Neuronal stem cell (in vitro differentiated cells): ENCODE measurements at places on chromosomes 5 and 9.

DNA sequence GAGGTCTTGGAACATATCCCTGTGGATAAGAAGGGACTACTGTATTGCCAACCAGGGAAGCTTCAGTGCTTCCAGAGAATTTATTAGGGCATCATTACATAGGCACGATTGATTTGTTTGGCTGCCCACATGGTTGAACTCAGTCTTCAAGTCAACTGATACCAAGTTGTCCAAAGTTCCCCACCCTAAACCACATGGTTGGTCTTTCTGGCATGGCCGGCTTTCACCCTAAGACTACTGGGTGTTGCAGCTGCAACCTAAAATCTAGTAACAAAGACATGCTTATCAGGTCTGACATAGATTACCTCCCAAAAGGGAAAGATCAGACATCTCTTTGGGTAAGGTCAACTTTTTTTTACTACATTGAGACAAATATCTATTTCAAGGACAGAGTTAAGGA is 37.0 kb downstream of the FAF2 start:
- no peaks in the 10 kb centered on the region for H3K27me3 ChIP-seq
- no peak overlapping the region for H3K27ac ChIP-seq
- peaks cover 83% of the 10 kb centered on the region for H3K36me3 ChIP-seq
- no peak for DNase-seq

- H3K4me3 ChIP-seq: no peak overlapping the region
- no peaks in the 10 kb centered on the region for H3K27me3 ChIP-seq
- no peaks in the 10 kb centered on the region for H3K36me3 ChIP-seq
- no peak overlapping the region for H3K27ac ChIP-seq
- H3K4me1 ChIP-seq: no peaks in the 10 kb centered on the region
- DNase-seq: no peak
These were observed 114.3 kb upstream of the DAP start for GRCh38 chr5:10875201-10875768.

- H3K27me3 ChIP-seq: no peaks in the 10 kb centered on the region
- no peak for DNase-seq
- H3K4me1 ChIP-seq: no peaks in the 10 kb centered on the region
- H3K27ac ChIP-seq: no peak overlapping the region
- H3K4me3 ChIP-seq: no peak overlapping the region
These were observed 71.8 kb downstream of the KIAA1958 start for GRCh38 chr9:112558476-112558875.

DNA sequence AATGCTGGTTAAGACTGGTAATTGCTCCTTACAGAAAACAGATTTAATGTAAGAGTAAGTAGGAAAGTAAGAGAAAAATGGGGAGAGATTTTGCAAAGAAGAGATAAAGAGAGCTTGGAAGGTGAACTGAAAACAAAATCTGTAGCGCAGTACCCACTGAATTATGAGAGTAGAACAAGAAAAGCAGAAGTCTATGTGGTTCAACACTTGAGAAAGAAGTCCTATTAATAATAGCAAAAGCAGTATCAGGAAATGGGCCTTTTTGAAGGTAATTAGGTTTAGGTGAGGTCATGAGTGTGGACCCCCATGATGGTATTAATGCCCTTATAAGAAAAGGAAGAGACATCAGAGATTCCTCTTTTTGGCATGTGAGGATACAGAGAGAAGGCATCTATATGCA is 460.6 kb downstream of the CETN3 start:
- no peaks in the 10 kb centered on the region for H3K36me3 ChIP-seq
- H3K4me3 ChIP-seq: no peak overlapping the region
- H3K4me1 ChIP-seq: no peaks in the 10 kb centered on the region

- no peaks in the 10 kb centered on the region for H3K4me1 ChIP-seq
- H3K27ac ChIP-seq: no peak overlapping the region
- no peak for DNase-seq
- H3K36me3 ChIP-seq: no peaks in the 10 kb centered on the region
These were observed 513.6 kb downstream of the HINT1 start for GRCh38 chr5:130651440-130651839.

GRCh38 chr9:96073531-96074480 is 198.3 kb downstream of the ERCC6L2 start:
- H3K27ac ChIP-seq: no peak overlapping the region
- peaks cover 10% of the 10 kb centered on the region for H3K4me1 ChIP-seq
- H3K4me3 ChIP-seq: no peak overlapping the region

- no peaks in the 10 kb centered on the region for H3K4me1 ChIP-seq
- no peak for DNase-seq
- no peak overlapping the region for H3K4me3 ChIP-seq
- no peaks in the 10 kb centered on the region for H3K27me3 ChIP-seq
- H3K27ac ChIP-seq: no peak overlapping the region
- H3K36me3 ChIP-seq: no peaks in the 10 kb centered on the region
These were observed 139.7 kb upstream of the VCAN start for GRCh38 chr5:83331842-83332241.

GRCh38 chr5:154467655-154468354 is 10.2 kb downstream of the HAND1 start:
- no peak overlapping the region for H3K4me3 ChIP-seq
- no peak for DNase-seq
- no peaks in the 10 kb centered on the region for H3K36me3 ChIP-seq
- H3K27ac ChIP-seq: no peak overlapping the region
- H3K27me3 ChIP-seq: peaks cover 72% of the 10 kb centered on the region
- H3K4me1 ChIP-seq: no peaks in the 10 kb centered on the region

GRCh38 chr9:1100201-1100600 is 50.0 kb downstream of the DMRT2 start:
- H3K4me1 ChIP-seq: no peaks in the 10 kb centered on the region
- H3K27ac ChIP-seq: no peak overlapping the region
- H3K27me3 ChIP-seq: peaks cover 9% of the 10 kb centered on the region
- no peak overlapping the region for H3K4me3 ChIP-seq

DNA sequence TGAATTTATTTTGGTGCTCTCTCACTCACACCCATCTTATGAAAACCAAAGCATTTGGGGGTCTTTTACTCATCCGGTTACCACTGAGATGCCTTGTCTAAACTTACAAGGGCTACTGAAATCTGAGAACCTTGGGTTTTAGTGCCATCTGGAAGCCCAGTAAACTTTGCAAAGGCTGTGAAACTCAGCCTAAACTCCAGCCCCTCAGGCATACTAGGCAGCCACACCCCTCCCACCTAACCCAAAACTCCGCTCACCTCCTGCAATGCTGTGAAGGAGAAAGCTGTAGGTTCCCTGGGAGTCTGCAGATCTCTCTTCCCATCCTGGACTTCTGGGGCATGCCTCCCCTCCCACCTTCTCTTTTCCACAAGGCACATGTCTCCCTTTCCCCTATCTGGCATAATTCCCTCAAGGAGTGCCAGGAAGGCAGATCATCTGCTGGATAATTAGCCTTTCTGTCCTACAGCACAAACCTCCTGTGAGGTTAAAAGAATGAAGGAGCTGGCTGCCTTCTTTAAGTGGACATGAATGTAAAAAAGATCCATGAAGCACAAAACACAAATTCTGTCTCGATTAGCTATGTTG is 71.5 kb upstream of the ANXA1 start:
- H3K4me1 ChIP-seq: no peaks in the 10 kb centered on the region
- DNase-seq: no peak
- H3K36me3 ChIP-seq: no peaks in the 10 kb centered on the region
- peaks cover 5% of the 10 kb centered on the region for H3K27me3 ChIP-seq
- no peak overlapping the region for H3K27ac ChIP-seq

DNA sequence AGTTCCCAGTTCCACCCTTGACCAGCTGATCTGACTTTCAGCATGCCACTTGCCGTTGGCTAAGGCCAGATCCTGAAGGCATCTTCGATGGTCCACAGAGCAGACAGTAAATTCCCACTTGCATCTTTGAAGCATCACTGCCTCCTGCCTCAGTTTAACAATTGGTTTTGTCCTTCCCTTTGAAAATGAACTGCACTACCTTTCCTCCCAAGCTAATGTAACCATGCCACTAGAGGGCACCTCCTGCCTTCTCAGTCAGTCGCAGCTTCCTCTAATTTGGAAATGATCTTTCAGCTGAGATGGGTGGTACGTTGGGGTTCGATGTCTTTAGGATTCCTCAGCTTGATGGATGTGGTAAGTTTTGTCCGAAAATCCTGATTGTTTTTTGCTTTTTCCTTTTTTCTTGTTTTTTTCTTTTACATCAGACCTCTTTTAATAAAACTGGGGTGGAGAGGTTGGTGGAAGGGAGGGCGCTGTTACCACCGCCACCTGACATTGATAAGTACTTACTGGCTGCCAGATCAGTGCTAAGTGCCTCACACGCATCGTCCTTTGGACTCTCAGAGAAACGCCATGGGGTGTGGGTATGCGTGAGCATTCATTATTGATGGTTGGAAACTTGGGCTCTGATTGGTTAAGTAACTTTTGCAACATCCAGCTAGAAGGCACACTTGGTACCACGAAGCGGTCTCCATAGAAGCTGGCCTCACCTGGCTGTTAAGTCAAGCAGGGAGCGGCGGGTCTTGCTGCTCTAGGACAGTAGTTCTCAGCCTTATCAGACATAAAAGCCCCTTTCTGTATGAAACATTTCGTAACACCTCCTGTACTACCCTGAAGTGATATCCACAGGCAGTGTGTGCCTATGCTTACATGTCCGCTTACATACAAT is 16.9 kb downstream of the PTTG1 start:
- H3K27me3 ChIP-seq: no peaks in the 10 kb centered on the region
- peak; percentile 51 for DNase-seq
- peaks cover 14% of the 10 kb centered on the region for H3K4me1 ChIP-seq
- H3K4me3 ChIP-seq: peak overlapping the region; percentile 55
- H3K27ac ChIP-seq: no peak overlapping the region

DNA sequence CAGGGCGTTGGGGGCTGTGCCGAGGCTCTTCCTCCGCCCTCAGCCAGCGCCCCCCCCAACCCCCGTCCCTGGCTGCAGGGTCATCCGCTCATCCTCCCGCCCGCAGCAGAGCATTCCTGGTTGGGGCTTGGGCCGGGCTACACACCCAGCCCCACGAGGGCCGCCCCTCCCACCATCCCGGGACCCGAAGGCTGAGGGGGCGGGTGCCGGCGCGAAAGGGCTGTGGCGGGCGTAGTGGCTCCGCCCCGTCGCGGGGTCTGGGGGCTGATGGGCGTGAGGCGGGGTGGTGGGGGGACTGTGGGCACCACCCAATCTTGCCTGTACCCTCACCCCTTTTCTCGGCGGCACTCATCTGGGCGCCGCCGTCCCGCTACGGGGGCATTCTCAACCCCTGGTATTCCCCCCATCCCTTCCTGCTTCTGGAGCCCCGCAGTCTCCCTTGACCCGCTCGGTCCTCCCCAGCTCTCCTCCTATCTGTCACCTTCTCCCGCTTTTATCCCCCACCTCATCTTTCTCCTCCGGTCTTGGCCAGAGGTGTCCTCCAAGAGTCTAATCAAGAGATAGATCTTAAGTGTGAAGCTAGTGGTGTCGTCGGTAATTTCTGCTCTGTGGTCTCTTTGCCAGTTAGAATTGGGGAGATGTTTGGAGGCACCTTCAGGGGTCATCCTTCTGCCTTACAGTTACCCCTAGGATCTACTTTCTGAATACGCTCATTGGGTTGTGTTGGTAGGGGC is 1.6 kb downstream of the FER start:
- H3K27ac ChIP-seq: peak overlapping the region; percentile 85
- H3K4me3 ChIP-seq: peak overlapping the region; percentile 91
- H3K27me3 ChIP-seq: no peaks in the 10 kb centered on the region

- H3K27me3 ChIP-seq: no peaks in the 10 kb centered on the region
- H3K36me3 ChIP-seq: no peaks in the 10 kb centered on the region
- no peak overlapping the region for H3K27ac ChIP-seq
- no peaks in the 10 kb centered on the region for H3K4me1 ChIP-seq
- no peak for DNase-seq
These were observed 33.1 kb downstream of the ANKRD33B start for GRCh38 chr5:10596886-10597451.

DNA sequence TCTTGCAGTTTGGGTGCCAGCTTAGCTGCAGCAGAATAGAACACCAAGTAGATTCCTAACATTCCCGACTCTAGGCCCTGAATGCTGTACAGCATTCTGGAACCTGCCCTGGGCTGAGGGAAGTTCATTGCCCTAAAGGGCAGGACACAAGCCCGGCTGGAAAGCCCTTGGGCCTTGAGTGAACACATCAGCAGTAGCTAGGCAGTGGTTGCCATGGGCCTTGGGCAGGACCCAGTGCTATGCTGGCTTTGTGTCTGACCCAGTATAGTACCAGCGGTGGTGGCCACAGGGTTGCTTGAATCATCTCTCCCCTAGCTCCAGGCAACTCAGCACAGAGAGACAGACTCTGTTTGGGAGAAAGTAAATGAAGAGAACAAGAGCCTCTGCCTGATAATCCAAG is 137.8 kb downstream of the AGTPBP1 start:
- no peak for DNase-seq
- peaks cover 3% of the 10 kb centered on the region for H3K4me1 ChIP-seq
- no peaks in the 10 kb centered on the region for H3K27me3 ChIP-seq
- H3K27ac ChIP-seq: no peak overlapping the region

- no peaks in the 10 kb centered on the region for H3K27me3 ChIP-seq
- H3K4me3 ChIP-seq: no peak overlapping the region
- H3K4me1 ChIP-seq: peaks cover 8% of the 10 kb centered on the region
- H3K27ac ChIP-seq: no peak overlapping the region
- DNase-seq: no peak
- no peaks in the 10 kb centered on the region for H3K36me3 ChIP-seq
These were observed 63.8 kb downstream of the ANGPTL2 start for GRCh38 chr9:127058645-127059021.

- no peaks in the 10 kb centered on the region for H3K36me3 ChIP-seq
- H3K4me1 ChIP-seq: no peaks in the 10 kb centered on the region
- peaks cover 4% of the 10 kb centered on the region for H3K27me3 ChIP-seq
- H3K27ac ChIP-seq: no peak overlapping the region
These were observed 31.8 kb downstream of the ZFAND5 start for GRCh38 chr9:72333197-72333596.

DNA sequence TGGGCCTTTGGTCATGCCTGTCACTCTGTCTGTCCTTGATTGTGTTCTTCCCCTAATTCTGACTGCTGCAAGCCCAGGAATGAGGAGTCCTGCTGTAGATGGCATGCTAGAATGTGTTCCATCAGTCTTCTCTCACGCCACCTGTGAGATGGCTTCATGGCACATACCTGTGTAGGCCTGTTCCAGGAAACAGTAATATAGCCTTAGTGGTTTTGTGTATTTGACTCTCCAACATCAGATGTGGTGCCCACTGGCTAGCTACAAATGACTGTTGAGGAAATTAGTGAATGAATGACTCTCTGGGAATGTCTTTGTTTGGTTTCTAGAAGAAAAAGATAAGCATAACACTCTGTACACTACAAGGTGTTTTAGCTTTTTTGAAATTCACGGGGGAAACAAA is 367.5 kb downstream of the KDM4C start:
- no peaks in the 10 kb centered on the region for H3K36me3 ChIP-seq
- H3K27ac ChIP-seq: no peak overlapping the region

DNA sequence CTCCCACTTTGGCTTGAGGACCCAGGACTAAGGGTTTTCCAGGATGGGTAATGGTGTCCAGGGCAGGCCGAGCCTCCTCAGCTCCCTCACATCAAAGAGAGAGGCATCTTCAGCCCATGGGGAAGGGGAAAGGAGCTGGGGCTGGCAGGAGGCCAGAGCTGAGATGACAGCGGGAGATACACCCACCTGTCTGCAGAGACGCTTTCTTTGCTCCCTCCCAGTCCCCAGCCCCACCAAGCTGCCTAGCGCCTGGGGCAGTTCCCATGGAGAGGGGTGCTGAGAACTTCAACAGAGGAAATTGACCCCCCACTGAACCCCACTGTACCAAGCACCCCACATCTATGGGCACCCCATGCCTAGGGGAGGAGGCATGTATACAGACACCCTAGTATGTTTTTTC is 10.6 kb downstream of the PCDH1 start:
- H3K4me3 ChIP-seq: no peak overlapping the region
- H3K27ac ChIP-seq: no peak overlapping the region
- no peaks in the 10 kb centered on the region for H3K27me3 ChIP-seq
- H3K36me3 ChIP-seq: peaks cover 80% of the 10 kb centered on the region
- H3K4me1 ChIP-seq: peaks cover 3% of the 10 kb centered on the region
